Spinal cord (tissue), 10 donors: ENCODE measurements at places on chromosomes 5 and 9.

GRCh38 chr9:72038408-72038807 is 22.0 kb downstream of the C9orf57 start:
- DNase-seq: no peak

DNA sequence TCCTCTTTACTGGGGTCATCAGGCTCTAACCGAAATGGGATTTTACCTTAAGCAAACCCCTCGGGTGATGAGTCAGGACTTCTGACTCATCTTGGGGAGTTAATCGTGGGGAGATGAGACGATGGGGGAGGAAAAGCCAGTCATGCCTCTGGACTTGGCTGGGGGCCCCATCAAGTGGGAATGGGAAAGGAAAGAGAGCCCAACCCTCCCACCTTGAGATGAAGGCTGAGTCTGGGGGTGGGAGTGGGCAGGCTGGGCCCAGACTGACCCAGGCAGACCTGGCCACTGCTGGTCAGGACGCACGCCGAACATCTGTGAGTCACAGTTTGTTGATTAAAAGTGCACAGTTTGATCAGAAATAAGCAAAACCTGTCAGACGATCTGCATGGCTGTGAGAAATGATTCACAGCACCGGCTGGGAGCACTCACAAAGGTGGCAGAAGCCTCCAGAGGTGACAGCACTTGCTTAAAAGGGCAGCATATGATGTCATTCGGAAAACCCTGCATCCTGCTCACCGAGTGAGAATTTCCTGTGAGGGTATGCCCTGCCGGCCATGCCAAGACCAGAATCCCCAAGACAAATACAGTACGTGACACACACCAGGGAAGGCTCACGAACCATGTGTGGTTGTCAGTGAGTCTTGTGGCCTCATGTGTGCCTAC is 50.0 kb upstream of the SLC25A51 start:
- no peak for DNase-seq

GRCh38 chr9:90881648-90882047 is 80.0 kb downstream of the SYK start:
- no peak for DNase-seq

GRCh38 chr9:129084087-129084486 is 3.2 kb downstream of the DOLPP1 start:
- no peak for DNase-seq

DNA sequence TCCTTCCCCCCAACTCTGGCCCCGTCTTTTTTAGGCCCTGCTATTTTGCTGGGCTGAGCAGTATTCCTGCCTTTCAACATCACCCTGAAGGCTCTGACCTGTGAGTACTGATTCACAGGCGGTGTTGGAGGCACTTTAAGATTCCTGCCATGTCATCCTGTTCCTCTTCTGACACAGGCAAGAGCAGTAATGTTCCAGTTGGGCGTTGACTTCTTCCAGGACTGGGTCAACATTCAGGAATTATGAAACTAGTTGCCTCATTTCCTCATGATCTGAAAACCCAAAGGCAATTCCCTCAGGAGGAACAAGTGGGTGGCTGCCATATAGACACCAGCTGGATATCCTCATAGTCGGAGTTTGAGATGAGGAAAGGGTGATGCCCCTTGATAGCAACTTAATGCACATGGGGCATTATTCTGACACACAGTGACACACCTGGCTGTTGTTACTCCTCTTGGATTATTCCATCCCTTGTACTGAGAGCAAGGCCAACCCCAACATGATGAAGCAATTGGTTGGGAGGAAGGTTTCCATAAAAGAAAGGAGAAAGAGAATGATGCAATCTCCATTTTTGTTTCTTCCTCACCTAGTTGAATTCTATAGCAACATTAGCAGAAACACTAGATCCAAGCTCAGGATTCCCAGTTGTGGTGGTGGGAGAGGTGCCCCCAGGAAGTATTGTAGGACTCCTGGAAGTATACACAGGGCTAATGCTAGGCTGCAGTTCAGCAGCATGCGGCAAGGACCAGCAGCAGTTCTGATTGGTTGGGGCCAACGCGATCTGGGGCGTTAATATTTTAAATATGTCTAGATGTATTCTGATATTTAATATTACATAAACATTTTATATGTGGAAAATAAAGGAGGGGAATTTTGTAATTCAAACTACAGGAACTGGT is 19.6 kb upstream of the GLRX start:
- no peak for DNase-seq

DNA sequence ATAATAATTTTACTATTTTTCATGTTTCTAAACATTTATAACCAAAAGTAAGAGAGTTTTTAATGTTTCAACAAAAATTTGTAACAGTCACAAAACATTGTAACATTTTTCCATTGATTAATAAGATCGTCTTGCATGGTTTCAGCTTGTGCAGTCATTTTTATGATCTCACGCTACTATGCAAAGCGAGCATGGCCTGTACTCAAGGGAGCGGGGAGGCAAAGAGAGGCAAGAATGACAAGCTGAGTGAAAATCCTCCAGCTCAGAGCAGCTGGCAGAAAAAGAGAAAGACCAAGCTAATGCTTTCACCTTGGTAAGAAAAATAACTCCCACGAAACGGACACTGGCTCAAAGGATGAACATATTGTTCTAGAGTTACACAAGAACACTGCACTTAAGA is 90.0 kb upstream of the SV2C start:
- DNase-seq: no peak

GRCh38 chr9:86329649-86330048 is 24.6 kb downstream of the TUT7 start:
- DNase-seq: no peak

DNA sequence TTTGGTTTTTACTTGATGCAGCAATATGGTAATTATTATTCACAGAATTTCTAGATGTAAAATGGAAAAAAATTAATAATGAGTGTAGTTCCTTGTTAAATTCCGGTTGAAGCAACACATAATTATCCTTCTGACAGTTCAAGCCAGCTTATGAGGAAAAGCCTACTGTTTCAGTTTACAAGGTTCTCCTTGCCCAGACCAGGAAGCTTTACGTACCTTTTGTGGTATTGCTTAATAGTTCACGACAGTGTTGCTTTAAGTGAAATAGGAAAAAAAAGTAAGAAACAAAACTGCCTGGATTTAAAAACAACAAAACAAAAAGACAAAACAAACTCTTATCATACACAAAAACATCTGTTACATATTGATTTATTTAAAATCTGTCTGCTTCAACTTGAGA is 547.3 kb upstream of the C9orf72 start:
- no peak for DNase-seq

DNA sequence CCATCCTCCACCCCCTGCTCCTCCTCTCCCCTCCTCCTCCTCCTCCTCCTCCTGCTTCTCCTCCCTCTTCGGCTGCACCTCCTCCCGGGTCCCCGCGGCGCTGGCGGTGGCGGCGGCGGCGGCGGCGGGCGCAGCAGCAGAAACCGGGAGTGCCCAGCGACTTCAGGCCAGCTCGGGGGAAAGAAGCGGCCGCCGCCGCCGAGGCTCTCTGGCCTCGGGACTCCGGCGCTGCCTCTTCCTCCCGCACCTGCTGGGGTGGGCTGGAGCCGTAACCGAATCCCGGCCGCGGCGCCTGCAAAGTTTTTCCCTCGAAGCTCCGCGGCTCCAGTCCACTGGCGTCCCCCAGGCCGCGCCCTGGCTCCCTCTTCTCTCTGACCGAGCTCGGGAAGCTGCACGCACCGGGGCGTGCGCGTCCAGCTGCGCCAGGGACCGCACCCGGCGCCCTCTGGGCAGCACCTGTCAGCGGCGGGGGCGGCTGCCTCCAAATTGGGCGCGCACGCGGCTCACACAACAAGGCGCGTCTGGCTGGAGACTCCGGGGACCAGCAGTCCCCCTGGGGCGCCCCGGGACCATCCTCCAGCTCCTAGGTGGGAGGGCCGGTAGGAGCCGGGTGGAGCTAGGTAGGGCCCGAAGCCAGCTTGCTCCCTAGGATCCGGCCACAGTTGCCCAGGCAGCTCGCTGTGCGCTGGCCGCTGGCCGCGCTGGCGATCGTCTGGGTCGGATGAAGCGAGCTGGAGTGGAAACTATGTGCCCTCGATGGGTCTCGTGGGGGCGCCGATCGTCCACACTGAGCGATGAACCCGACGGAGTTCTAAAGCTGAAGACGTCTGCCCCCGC is at the start of gene MCTP1:
Gene MCTP1 (minus strand): TSS at position 523 of the 837 bp plus-strand sequence.
- no peak for DNase-seq

DNA sequence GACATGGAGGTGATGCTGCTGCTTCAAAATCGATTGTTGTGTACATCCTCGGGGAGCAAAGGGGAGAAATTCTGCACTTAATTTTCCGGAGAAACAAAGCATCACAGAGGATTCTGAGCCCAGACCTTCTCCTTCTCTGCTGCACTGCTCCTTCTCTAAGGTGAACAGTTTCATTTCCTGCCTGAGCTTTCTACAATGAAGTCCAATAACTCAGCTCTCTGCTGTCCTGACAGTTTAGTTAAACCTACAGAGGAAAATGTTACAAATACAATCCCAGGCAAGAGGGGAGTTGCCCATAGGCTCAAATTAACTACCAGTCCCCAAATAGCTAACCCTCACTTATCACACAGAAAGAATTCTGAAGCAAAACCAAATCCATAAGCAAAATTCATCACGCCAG is 206.3 kb downstream of the EFNA5 start:
- DNase-seq: no peak

DNA sequence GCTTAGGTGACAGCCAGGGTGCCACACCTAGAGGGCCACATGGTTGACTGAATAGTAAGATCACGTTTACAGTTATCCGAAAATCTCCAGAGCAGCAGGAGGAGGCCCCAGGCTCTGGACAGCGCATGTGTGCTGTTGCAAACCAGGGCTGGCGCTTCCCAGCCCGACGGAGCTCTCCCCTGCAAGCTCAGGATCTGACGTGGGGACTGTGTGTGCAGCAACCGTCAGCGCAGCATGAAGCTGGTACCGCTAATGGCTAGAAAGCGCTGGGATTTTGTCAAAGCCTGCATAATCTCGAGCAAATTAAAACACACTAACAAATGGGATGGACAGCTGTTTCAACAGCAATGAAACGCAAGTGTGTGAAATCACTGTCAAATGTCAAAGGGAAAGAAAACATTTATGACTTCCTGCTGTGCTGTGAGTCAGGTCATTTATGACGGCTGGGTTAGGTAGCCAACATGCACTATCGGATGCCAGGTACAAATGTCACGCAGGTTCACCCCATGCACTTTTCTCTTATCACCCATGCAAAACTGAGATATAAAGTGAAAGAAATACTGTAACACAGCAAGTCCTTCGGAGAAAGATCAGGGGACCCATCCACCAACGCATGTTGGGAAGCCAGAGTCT is 7.5 kb downstream of the SURF4 start:
- DNase-seq: no peak

GRCh38 chr9:83372957-83373356 is 165.2 kb downstream of the FRMD3 start:
- peak; percentile 22 for DNase-seq

DNA sequence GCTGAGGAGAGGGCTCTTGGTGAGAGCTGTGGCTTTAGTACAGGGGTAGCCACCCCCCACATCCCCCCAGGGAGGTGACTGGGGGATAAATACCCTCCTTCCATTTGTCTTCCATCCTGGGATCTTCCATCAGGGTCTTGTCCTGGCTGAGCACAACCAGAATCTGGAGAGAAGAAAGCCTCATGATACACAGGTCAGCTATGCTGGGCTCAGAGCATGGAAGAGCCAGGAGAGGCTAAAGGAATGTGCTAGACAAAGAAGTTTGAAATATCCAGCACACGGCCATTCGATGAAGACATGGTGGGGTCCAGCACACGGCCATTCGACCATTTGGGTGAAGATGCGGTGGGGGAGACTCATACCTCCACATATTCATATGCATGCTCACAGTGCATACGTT is 30.0 kb downstream of the ROPN1L start:
- DNase-seq: no peak

DNA sequence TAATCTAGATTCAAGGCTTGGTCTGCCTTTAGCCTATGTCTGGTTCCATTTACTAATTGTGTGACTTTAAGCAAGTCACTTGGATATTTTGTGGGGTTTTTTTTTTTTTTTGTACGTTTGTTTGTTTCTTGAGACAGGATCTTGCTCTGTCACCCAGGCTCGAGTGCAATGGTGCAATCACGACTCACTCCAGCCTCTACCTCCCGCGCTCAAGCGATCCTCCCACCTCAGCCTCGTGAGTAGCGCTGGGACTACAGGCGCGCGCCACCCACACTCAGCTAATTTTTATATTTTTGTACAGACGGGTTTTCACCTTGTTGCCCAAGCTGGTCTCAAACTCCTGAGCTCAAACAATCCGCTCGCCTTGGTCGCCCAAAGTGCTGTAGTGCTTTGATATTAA is 1.1 kb upstream of the PFDN1 start:
- no peak for DNase-seq

GRCh38 chr5:80191991-80192398 is 63.9 kb downstream of the SERINC5 start:
- peak; percentile 50 for DNase-seq

GRCh38 chr5:142484821-142485387 is 160.1 kb upstream of the SPRY4 start:
- DNase-seq: no peak

DNA sequence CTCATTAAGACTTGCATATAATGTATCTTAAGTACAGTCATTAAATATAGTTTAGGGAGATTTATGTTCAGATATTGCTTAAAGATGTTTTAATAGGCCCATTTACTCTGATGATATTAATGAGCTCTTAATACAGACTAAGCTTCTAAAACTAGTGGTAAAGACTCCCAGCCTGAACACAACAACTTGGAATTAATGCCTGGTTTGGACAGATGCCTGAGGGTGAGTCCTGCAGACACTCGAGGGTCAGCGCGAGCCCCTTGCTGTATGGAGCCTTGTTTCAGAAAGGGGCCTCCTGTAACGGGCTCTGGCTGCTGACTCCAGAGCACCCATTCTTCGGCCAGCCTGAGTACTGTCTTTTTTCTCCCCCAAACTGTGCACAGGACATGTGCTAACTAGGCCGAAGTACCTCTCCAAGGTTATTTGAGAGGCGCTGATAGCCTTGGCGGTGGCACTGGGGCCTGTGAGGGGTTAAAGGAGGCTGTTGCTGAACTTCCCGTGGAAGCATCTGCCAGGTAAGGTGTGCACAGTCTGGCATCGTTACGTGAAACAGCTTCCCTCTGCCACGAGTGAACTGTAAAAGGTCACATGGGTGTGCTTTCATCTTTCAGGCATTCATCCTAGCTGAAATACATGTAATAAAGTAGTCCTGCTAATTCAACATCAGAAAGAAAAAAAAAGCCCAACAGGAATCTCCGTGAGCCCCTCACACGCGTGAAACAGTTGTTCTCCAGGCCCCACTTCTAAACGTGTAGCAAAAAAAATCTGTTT is 113.4 kb downstream of the MVB12B start:
- DNase-seq: no peak

- DNase-seq: no peak
These were observed 18.9 kb upstream of the MEGF9 start for GRCh38 chr9:120733190-120733589.
